ENCODE measurements at places on chromosomes 5 and 9.

- no peak for DNase-seq
Observed at GRCh38 chr5:137708796-137709559, 26.9 kb downstream of the KLHL3 start.

- DNase-seq = peak; percentile 15
Observed at GRCh38 chr9:21395778-21396717, 10.8 kb upstream of the IFNA2 start.

DNA sequence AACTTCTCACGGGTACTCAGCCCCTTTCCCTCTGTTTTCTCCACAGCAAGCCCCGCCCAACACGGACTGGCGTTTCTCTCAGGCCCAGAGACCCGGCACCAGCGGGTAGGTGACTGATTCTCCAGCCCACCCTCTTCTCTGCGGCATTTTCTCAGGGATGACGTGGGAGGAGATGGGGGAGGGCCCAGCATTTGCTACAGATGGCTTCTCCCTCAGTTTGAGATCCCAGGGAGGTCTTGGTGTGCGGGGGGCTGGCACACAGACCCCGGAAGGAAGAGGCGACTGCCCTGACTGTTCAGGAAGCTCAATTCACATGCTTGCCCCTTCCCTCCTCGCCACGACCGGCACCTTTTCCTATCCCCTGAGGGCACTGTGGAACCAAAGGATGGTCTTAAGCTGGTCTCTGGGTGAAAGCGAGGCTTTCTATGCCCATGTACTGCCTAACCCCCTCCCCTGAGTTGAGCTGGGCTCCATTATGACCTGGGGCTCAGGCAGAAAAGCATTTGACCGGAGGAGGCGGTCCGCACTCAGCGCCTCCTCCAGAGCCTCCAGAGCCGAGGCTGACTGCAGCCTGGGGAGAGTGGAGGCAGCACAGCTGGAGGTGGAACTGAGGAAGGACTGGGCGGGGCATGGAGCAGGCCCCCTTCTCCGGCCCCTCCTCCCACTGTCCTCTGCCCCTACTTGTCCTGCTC, 6.0 kb downstream of the PCDHGC5 start:
- no peak for DNase-seq

GRCh38 chr9:91273853-91274552, 87.7 kb downstream of the AUH start:
- no peak for DNase-seq

- DNase-seq = no peak
Observed at GRCh38 chr5:115465431-115465830, 79.1 kb downstream of the FEM1C start.

DNA sequence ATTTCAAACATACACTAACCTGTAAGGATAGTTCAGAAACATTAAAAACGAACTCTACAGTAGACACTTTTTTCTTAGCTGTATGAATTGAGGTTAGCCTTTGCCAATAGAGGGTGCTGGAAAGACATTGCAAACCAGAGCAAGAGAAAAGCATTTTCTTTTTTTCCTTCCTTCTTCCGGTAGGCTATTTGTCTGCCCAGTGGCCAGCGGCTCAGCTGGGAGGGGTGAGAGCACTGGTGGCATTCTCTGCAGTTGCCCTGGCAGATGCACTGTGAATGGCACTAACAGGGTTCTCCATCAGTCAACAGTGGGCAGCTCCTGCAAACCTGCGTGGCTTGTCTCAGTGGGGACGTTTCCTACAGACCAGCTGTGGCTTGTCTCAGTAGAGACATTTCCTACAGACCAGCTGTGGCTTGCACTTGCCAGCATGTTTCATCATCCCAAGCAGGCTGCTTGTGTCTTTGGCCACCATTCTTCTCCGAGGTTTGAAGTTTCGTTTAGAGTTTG, 984.5 kb upstream of the CDH18 start:
- no peak for DNase-seq

GRCh38 chr5:21573416-21574314, 1279.5 kb downstream of the CDH12 start:
- no peak for DNase-seq

- no peak for DNase-seq
Observed at GRCh38 chr9:115058175-115058574, 59.8 kb downstream of the TNC start.
